CD14-positive monocyte (primary cell): ENCODE measurements at places on chromosomes 5 and 9.

DNA sequence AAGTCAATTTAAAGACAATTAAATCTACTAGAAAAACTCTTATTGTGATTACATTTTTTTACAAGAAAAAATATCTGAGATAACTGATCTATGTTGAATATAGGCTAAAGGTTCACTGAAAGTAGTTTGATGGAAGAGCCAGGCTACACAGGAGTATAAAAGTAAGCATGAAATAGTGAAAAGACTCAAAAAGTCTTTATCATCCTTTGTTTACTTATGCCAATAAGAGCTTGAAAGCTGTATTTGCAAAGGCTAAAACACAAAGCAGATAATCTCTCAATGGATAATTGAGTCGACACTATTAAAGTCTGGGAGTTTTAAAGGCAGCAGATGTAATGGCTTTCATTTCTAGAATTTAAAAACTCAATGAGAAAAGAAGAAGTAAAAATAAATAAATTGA, 42.0 kb downstream of the SSBP2 start:
- DNase-seq = no peak

- no peak for DNase-seq
Observed at GRCh38 chr9:18821788-18822187, 211.2 kb downstream of the SAXO1 start.

DNA sequence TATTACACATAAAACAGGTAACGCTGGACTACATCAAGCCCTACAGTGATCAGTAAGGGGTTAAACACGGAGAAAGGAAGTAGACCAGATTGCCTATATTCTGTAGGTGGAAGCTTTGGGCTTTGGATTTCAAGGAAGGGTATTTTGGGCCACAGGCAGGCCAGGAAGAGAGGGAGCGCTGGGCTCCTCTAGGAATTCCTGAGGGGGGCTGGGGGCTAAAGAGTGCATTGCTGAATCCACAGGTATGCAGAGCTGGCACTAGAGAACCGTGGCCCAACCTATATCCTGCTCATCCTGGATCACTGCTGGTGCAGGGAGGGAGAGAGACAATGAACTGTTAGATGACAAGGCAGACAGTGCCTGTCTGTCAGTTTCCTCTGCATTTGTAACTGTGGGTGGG, 367.1 kb downstream of the CSNK1G3 start:
- no peak for DNase-seq

GRCh38 chr9:71210326-71210725, 88.9 kb upstream of the TRPM3 start:
- DNase-seq = no peak

DNA sequence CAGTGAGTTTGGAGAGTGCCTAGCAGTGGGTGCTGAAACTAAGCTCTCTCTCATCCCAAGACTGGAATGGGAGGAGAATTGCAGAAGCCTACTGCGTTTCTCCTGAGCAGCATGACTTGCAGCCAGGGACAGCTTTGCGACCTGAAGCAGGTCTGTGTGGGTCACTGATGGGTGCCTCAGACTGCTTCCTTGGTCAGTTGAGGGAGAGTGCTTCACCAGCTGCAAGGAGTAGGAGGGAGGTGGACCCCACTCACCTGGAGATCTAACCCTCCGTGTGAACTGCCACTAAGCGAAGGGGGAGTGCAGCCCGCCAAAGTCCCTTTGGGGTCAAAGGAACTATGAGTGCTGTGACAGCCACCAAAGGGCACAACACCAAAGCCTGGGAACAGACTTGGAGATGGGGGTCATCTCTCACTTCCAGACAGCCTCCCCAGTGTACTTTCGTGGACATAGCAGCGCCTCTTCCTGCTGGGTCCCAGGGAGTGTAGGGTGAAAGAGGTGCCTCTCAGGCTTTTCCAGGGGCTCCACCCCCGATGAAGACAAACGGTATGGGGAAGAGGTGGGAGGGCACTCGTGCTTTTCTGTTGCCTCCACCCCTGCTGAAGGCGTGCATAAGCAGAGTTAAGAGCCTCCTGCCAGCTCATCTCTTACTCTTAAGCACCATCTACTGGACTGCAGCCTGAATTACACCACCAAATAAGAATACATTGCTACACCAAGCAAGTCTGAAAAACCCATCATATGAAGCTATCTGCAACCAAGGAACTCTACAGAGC, 34.3 kb upstream of the MACIR start:
- DNase-seq = peak; percentile 38

GRCh38 chr9:130106860-130107233, 53.1 kb downstream of the GPR107 start:
- DNase-seq = no peak

DNA sequence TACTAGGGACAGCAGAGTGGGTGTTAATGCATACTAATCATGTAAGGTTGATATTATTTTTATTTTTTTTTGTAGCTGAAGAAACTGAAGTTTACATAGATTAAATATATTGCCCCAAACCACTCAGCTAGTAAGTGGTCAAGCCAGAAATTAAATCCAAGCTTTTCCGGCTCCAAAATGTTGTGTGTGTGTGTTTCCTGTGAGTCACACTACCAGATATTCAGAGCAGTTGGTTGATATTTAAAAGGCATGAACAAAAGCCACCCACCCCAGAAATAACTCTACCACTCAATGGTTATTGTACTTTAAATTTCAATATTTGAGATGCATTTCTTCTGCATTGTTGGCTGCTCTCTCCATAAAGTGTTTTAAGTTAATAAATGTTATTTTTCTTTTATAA, 29.5 kb downstream of the KCNN2 start:
- no peak for DNase-seq

DNA sequence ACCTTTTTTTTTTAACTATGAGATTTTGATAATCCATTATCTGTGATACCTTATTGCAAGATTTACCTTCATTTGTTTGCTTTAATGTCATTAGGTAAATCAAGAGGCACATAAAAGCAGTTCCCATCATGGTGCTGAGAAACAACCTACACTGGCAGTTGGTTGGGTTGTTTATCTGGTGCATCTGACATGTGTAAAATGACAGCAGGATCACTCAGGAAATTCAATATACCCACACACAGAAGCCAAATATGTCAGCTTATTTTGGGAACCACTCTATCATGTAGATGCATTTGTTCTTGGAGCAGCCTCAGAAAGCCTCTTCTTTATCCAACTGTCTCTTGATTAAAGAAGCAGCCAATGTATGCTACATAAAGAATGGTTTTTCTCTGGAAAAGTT, 7.8 kb upstream of the CCDC192 start:
- no peak for DNase-seq

DNA sequence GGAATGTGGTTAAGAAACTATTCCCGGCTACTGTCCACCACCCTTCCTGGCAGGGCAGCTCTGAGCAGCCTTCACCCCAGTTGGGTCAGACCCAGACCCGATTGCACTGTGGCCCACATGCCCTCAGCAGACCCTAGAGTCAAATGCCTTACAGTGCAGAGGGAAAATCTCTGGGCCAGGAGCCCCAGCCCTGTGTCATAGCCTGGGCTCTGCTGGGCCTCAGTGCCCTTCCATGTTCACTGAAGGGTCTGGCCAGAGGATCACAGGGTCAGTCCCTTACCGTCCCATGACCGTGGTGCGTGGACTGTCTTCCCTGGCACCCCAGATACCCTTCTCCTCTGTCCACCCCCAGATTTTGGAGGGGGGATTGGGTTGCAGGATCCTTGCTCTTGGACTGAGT, 73.5 kb upstream of the COL5A1 start:
- DNase-seq = no peak

GRCh38 chr5:76403766-76404222, 709 bp downstream of the IQGAP2 start:
- DNase-seq = peak; percentile 21

DNA sequence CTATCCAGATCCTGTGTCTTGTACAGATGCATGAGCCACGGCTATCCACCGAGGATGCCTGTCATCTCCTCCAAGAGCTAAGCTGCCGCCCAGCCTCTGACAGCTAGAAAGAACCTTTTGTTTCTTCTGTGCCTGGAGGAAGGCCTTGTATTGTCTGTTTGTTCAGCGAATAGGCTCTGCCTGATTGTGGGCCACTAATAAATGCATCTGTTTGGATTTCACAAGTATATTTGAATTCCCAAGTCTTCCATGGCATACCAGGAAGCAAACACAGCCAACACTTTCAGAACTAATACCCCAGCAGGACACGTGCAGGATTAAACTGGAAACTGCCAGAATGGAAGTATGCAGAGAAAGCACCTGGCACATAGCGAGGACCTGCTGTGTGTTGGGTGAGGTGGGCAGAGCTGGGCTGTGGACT, 92.7 kb upstream of the NEURL1B start:
- no peak for DNase-seq

GRCh38 chr9:111910428-111910827, 13.8 kb downstream of the UGCG start:
- DNase-seq = no peak

DNA sequence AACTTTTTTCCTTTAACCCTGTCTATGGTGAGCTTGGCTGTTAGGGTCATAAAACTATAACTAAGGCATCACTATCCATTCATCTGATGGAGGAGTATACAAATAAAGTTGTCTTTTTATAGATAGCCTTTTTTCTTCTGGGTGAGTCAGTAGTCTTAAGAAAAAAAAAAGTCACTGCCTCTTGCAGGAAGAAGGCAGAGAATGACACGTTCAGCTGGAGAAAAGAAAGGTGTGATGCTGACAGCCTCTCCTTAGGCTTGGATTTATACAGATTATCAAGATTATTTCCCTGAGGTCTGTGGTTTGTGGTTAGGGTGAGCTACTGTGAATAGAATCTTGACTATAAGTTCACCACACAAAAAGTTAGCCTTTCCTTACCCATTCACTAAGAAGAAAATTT, 23.0 kb downstream of the EPB41L4B start:
- no peak for DNase-seq

- no peak for DNase-seq
Observed at GRCh38 chr9:136527721-136528710, 17.8 kb downstream of the NOTCH1 start.

DNA sequence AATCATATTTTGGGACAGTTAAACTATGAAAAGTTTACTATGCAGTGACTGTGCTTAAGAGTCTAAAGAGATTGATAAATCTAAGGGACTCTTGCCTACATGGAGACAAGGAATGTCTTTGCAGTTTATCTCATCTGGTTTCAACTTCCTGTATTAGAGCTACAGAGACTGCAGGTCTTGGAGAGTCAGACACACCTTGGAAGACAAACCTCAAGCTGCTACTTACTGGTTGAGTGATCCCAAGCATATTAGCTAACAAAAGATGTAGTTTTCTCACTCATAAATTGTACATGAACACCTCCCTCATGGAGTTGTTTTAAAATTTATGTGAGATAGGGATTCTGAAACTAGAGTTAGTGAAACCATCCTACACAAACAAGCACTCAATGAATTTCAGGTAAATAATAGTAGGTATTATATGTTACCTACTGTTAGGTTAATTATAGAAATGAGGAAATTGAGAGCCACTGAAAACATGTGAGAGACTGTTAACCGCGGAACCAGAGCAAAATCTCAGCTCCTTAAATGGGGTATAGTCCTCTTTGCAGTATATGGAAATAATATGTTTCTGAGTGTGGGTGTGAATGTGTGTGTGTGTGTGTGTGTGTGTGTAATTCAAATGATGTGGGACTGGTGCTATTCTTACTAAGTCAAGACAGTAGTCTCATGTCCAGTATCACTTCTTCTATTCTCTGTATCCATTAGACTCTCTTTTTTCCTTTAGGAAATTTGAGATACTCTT, 752.1 kb downstream of the DTWD2 start:
- DNase-seq = no peak

- DNase-seq = peak; percentile 45
Observed at GRCh38 chr5:180135128-180135955, 63.8 kb upstream of the RNF130 start.

- DNase-seq = no peak
Observed at GRCh38 chr5:64759960-64760660, 8.4 kb downstream of the SREK1IP1 start.

GRCh38 chr9:76044266-76044819, 153.9 kb downstream of the PCSK5 start:
- no peak for DNase-seq
